ENCODE measurements at places on chromosomes 16 and 17.

- no peak for DNase-seq
Observed at GRCh38 chr17:43220511-43221125, 7.8 kb downstream of the CCDC200 start.

- DNase-seq: no peak
Observed at GRCh38 chr16:56363181-56363716, 62.1 kb downstream of the AMFR start.

DNA sequence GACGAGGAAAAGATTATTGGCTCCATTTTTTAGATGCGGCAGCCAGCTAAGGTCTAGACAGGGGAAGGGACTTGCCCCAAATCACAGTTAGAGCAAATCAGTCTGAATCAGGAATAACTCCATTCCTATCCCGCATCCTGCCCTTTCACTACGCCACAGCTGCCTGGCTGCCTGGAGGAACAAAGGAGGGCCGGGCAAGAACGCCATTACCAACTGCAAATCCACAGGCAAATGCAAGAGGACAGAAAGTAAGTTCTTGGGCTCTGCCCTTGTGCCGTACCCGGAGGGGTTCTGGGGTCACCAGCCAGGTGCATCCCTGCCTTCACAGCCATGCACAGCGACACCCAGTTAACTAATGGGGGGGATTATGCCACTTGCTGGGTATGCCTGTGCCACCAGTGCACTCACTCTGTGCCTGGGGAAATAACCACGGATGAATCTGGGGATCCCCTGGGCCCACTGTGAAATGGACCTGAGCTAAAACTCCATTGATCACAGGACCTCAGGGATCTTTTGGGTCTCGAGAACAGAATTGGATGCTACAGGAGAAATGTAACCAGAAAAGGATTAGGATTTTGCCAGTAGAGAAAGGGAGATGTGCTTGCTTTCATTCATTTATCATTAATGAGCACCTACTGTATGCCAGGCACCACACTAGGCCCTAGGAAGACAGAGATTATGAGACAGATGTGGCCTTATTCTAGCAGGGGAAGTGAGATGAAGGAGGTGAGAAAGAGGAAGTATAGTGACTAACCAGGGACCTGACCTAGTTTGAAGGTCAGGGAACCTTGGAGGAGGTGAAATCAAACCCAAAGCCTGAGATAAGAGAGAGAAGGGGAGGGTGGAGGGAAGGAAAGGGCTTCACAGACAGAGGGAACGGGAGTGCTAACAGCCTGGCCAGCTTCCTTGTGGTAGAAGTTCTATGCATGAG, 17.7 kb downstream of the BCL7C start:
- DNase-seq: peak; percentile 74

DNA sequence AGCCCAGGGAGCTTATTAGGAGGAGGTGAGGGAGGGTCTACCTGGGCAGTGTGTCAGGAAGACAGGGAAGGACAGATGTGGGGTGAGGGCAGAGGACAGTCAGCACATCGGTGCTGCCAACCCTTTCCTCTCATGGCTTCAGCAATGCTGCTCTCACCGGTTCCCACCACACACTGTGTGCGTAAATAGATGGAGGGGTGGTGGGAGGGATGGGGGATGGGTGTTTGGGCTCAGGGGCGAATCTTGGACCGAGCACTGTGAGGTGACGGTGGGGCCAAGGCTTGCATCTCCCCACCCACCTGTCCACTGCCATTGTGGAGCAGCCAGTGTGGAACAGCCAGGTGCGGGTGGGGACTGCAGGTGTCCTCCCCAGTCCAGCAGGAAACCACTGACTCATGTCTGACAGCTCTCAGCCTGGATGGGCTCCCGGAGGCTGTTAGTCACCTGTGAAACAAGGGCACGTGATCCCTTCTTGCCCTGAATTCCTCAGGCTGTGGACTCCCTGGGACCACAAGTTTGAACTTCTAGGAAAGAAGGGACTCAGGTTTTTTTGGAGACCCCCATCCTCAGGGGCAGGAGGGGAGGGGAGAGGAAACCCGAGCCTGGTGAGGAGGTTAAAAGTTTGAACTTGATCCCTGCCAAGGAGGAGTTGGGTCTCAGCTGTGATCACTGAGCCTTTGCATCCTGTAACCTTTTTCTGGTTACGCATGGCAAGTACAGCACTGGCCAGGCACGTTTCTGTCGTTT, 42.7 kb upstream of the SMPD3 start:
- DNase-seq: no peak

DNA sequence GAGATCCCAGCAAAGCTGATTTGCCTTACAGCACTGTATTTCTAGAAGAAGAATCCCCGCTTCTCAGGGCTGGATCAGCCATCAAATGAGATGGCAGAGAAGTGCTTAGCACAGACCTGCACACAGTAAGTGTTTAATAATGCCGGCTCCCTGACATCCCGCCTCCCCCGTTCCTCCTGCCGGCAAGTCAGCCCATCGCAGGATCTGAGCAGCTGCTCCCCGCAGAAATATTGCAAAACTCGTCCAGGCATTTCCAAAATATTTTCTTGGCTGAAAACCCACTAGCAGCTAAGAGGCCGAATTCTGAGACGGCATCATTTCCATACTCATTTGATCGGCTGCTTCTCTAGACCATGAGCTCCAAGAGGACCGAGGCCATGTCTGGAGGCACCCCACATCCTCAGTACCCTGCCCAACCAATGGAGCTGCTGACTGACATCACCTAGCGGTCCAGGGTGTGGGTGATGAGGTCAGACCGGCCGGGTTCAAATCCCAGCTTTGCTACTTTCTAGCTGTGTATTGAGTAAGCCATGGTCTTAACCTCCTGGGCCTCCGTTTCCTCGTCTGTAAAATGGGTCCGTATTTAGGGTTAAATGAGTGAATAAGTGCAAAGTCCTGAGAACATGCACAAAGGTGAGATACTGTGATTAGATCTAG, 251.5 kb downstream of the KATNIP start:
- DNase-seq: no peak

- DNase-seq: no peak
Observed at GRCh38 chr17:2795441-2796163, 636 bp upstream of the RAP1GAP2 start.

DNA sequence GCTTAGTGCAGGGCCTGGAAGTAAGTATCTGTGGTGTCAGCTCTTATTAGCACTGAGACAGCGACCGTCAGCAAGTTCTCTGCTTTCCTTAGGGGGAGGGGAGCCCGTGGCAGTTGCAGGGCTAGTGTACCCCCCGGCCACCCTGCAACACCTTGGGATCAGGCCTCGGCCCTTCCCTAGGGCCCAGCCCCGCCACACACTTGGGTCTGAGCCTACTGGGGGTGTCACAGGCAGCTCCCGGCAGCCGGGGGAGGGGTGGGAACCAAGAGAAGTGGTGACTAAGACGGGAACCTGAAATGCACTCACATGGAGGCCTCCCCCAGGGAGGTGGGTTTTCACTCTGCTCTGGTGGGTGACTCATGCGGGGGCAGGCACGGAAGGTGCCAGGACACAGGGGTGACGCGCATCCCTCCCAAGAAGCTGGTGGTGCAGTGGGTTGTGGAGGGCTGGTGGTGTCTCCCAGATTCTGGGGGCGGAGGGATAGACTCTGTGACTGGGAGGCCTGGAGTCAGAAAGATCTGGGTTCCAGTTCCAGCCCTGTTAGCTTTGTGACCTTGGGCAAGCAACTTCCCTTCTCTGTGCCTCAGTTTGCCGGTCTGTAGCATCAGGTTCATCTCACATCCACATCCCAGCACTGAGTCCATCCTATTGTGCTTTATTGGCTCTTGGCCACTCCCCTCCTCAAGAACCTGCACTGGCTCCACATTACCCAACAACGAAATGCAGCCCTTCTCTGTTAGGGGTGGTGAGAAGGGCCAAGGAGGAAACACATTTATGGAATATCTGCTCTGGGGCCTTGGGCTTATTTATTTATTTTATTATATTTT, 44.5 kb downstream of the LAT start:
- DNase-seq: no peak

- DNase-seq: no peak
Observed at GRCh38 chr17:74610108-74610507, 13.4 kb downstream of the CD300E start.

Measured in NCI-H2227 treated with DMSO at 0.1 percent for 48 hours (cell line).